ENCODE measurements at places on chromosomes 6 and 20. TPM values are rescaled to one million over a fixed set of nuclear protein-coding genes. Genes with fewer than 3 reads are reported as not detected.

DCDC2 gene
- not detected for total RNA-seq

C6orf58 gene
- total RNA-seq: not detected

KIF25 gene
- total RNA-seq: not detected

AGER gene
- total RNA-seq: 2.0 TPM

RAD21L1 gene
- not detected for total RNA-seq

PHACTR2 gene
- total RNA-seq: 16.1 TPM

FILIP1 gene
- total RNA-seq: not detected

HTR1E gene
- total RNA-seq: not detected

GNAS-AS1 gene
- 0.42 TPM for total RNA-seq

ABHD16B gene
- total RNA-seq: not detected

CTNNBL1 gene
- 33.7 TPM for total RNA-seq

SAYSD1 gene
- 8.3 TPM for total RNA-seq

CLDN20 gene
- total RNA-seq: 0.14 TPM

FAM83B gene
- 35.7 TPM for total RNA-seq

LHFPL5 gene
- not detected for total RNA-seq

DOK5 gene
- not detected for total RNA-seq

MED23 gene
- 11.2 TPM for total RNA-seq

ADTRP gene
- total RNA-seq: 1.8 TPM

MYMX gene
- not detected for total RNA-seq

PTPRT gene
- total RNA-seq: not detected

LIN28B gene
- not detected for total RNA-seq

SOBP gene
- total RNA-seq: 0.99 TPM

HLA-DOA gene
- total RNA-seq: 0.07 TPM

DPPA5 gene
- not detected for total RNA-seq

CNBD2 gene
- total RNA-seq: 12.3 TPM

ME1 gene
- 29.6 TPM for total RNA-seq

CSNK2A1 gene
- total RNA-seq: 90.5 TPM

CFAP61 gene
- not detected for total RNA-seq
